Natural killer cell treated with Interleukin-12 subunit alpha and Interleukin-12 subunit beta and Interleukin-15 and Interleukin-18, amount 100 ng/mL, for 72 hours (primary cell): ENCODE measurements at places on chromosomes 1 and 21. TPM values are rescaled to one million over a fixed set of nuclear protein-coding genes. Genes with fewer than 3 reads are reported as not detected.

Gene MYCL
- total RNA-seq, result 0.33 TPM

DNA sequence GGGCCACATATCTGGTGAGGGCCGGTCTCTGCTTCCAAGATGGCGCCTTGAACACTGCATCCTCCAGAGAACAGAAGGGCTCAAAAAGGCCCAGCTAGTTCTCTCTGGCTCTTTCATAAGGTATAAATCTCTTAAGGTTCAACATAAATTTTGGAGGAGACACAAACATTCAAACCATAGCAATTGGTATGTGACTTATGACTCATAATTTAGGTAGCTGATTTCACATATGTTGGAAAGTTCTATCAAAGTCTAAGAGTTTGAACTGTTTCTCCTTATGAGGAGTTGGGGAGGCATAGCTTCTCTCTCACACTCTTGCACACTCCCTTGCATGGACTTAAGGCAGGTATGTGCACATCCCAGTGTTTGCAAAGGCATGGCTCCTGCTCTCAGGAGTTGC, 5.1 kb upstream of the FYB2 start:
- H3K4me3 ChIP-seq, result no peak overlapping the region
- peaks cover 17% of the 10 kb centered on the region for H3K27me3 ChIP-seq
- no peaks in the 10 kb centered on the region for H3K4me1 ChIP-seq
- DNase-seq, result no peak
- H3K27ac ChIP-seq, result no peak overlapping the region
- no peaks in the 10 kb centered on the region for H3K36me3 ChIP-seq

GRCh38 chr1:184051485-184052193, at the start of gene TSEN15:
TSS of gene TSEN15 (plus strand) at chr1:184051730. CDS start at chr1:184051756, 26 bp downstream.
- H3K27me3 ChIP-seq, result peaks cover 16% of the 10 kb centered on the region
- H3K36me3 ChIP-seq, result peaks cover 8% of the 10 kb centered on the region
- H3K4me3 ChIP-seq, result peak within 1 kb of the TSS; percentile 93
- H3K27ac ChIP-seq, result peak within 1 kb of the TSS; percentile 98
- H3K4me1 ChIP-seq, result peaks cover 26% of the 10 kb centered on the region

DNA sequence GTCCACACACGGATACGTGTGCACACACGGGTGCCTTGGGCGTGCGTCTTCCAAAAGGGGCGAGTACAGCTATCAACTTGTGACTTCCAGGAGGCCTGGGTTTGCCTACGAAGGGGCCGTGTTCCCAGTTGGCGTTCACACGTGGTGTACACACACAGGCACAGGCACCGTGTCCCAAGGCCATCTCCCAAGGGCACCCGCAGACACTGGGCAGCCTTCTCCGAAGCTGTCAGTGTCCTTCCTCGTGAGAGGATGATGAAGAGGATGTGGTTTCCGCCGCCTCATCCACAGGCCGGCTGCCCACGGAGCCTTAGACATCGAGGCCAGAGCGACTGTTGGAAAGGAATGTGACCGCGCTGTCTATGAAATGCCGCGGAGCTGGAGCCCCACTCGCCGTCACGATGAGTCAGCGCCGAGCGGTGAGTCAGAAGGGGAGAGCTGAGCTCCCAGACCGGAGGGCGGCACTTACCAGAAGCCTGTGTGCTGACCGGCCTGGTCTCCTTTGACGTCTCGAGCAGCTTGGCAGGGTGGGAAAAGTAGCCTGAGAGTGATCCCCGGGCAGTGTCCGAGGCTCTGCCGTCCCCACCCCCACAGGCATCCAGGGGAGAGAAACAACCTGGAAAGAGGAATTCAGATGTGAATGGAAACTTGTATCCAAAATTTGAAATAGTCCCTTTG, 141.4 kb upstream of the ARHGEF16 start:
- peaks cover 9% of the 10 kb centered on the region for H3K27me3 ChIP-seq
- no peak overlapping the region for H3K27ac ChIP-seq
- peaks cover 7% of the 10 kb centered on the region for H3K36me3 ChIP-seq
- peak; percentile 75 for DNase-seq
- no peak overlapping the region for H3K4me3 ChIP-seq

Gene PAPPA2
- 0.10 TPM for total RNA-seq
